ENCODE measurements at places on chromosomes 4 and X.

GRCh38 chr4:19807505-19807904, 444.2 kb upstream of the SLIT2 start:
- DNase-seq, result no peak

GRCh38 chrX:140664939-140665338, 44.6 kb upstream of the LINC00632 start:
- DNase-seq, result no peak

DNA sequence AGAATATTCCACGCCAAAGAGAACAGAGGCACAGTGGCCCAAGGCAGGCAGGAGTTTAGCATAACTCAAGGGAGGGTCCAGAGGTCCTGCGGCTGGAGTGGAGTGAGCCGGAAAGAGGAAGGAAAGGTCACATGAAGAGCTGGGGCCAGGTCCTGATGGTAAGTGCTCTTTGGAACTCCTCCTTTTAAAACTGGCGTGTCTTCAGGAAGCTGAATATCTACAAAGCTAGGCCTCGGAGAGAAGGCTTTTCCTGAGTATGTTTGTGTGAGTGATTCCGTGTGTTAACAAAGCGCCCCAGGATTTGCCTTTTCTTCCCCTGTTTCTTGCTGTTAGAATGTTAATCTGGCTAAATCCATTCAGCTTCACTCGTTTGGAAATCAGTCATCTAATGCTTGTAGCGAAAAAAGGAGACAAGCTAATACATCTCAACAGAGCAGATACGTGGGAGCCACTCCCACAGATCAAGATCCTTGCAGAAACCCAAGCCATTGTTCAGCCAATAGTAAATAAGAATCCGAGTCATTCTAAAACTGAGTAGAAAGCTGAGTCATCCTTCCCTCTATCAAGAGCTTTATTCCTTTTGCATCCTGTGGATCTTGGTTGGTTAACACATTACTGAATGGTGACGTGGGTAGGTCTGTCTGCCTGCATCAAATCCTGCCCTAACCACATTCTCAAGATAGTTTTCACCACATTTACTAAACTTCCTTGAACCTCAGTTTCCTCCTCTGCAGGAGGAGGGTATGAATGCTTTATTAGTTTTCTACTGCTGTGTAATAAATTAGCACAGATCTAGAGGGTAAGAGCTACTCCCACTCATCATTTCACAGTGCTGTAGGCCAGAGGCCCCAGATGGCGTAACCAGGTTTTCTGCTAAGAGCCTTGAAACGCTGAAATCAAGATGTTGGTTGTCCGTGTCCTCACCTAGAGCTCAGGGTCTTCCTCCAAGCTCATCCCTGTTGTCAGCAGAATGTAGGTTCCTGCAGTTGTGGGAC, 43.2 kb upstream of the RBM47 start:
- DNase-seq, result no peak

GRCh38 chrX:22742174-22742573, 257.6 kb upstream of the DDX53 start:
- no peak for DNase-seq

- no peak for DNase-seq
These were observed 118.6 kb upstream of the NEIL3 start for GRCh38 chr4:177190995-177191580.

DNA sequence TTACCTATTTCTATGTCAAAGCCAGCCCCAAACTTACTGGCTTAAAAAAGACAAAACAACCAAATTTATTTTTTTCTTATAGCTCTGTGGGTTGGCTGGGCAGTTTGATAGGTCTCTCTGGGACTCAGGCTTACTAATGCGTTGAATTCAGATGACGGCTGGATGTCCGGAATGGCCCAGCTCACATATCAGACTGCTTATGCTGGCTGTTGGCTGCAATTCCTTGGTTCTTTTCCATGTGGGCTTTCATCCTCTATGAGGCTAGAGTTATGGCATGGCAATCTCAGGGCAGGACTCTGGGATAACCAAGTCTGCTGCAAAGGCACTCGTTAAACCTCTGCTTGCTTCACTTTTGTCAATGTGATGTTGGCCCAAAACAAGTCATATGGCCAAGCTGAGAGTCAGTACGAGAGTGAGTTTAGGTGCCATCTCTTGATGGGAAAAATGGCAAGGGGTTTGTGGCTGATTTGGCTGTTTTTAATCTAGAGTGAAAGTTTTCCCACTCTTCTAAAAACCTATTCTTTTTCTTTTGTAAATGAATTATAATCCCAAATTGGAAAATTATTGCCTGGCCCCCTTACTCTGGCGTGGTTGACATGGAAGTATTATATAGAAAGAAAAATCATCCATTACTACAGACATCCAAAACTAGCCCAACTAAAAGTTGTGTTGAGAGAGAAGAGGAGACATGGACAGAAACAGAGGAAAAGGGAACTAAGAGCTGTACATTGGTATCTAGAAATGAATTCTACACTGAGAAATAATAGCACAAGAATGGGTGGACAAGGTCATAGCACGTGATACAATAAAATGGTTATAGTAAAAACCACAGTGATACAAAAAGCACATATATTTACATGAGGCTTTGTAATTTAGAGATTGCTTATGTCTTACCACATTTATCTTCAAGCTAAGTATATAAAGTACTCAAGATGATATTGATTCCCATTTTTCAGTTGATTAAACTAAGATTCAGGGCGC, 6.6 kb downstream of the PRIMPOL start:
- no peak for DNase-seq

DNA sequence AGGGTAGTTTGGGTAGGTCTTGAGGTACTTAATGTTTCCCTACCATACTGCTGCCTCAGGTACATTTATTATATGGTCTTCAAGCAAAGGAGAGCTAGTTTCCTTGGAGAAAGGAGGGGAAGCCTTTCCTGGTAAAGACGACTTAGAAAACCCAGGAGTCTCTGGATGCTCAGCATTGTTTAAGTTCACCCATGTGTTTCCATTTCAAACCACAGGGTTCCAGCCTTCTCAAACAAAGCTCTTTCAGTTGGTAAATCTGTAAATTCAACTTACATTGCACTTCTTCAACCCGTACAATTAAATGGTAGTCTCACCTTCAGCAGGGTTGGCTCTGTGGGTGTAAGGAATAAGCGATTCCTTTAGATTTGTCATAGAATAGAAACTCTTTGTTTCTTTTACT, 111.9 kb upstream of the UNC5C start:
- no peak for DNase-seq

DNA sequence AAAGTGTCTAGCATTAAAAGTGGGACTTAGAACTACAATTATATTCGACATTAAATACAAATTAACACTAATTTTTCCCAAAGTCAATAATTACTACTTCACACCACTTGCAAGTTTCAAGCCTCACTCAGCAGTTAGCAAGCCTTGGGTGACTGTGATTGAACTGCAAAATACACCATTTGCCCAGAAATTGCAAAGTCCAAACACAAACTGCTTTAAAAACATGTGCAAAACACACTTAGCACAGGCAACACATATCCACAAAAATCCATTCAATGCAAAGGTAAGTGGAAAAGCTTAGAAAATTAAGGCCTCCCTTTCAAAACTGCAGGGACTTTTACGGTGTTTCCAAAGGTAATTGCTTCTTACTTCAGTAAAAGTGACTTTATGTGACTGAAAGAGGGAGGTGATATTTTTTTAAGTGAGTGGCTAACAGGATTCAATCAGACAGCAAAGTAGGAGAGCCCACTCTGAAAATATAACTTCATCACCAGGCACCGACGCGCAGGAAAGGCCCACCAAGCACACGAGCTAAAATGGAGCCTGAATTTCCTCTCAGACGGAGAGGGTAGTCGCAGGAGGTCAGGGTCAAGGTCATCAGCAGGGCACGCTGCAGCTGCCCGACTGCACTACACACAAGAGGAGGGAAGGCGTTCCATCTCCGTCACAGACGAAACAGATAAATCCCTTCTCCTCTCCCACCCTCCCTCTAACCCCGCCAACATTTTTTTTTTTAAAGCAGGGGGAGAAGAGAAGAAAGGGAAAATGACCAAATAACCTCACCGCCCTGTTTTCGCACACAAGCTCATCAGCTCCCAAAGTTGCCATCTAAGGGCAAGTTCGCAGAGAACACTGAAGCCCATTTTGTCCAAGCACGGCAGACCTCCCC, 3.1 kb downstream of the ZNF827 start:
- peak; percentile 28 for DNase-seq

- no peak for DNase-seq
These were observed 150.0 kb downstream of the TET2 start for GRCh38 chr4:105296672-105297071.

DNA sequence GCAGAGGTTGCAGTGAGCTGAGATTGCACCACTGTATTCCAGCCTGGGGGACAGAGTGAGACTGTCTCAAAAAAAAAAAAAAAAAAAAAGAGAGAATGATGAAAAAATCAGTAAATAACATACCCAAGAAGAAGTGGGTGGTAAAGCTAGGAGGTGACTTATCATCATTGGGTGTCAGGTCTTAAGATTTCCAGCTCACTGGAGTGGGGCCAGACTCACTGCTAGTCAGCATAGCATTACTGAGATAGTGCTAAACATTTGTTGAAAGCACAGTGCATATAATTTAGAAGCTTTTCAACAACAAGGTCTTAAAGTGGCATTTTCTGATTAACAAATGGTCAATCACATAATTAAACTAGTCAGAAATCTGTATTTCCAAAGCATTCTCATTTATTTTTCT, 221.8 kb upstream of the GYPA start:
- DNase-seq, result no peak

DNA sequence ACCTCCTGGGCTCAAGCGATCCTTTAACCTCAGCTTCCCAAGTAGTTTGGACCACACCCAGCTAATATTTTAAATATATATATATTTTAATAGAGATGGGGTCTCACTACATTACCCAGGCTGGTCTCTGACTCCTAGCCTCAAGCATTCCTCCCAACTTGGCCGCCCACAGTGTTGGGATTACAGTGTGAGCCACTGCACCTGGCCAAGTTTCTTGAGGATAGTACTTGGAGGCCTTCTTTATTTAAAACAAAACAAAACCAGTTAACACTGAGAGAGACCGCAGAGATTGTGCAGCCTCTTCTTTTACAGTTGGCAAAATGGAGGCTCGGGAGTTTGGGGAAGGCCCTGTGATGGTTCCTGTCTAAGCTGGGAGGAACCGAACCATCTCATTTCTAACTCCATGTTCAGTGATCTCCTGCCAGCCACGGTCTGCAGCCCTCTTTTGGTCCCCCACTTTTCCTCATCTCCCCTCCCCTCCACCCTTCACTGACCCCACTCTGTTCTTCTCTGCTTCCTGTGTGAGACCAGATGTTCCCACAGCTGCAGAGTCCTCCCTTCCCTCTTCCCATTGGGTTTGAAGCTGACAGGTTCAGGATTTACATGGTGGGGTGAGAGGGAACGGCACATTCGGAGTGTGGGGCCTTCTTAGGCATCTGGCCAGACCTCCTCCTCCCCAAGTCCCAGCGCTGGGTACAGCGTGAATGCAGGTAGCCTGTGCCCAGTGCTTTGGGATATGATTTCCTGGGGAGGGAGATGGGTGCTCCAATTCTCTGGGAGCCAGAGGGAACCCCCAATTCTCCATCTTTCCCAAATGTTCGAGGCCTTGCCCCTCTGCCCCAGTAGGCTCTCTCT, 1.4 kb upstream of the SORCS2 start:
- no peak for DNase-seq

GRCh38 chr4:54709400-54709799, 51.6 kb downstream of the KIT start:
- no peak for DNase-seq

- DNase-seq, result no peak
These were observed 37.8 kb downstream of the SNX25 start for GRCh38 chr4:185247151-185247550.

DNA sequence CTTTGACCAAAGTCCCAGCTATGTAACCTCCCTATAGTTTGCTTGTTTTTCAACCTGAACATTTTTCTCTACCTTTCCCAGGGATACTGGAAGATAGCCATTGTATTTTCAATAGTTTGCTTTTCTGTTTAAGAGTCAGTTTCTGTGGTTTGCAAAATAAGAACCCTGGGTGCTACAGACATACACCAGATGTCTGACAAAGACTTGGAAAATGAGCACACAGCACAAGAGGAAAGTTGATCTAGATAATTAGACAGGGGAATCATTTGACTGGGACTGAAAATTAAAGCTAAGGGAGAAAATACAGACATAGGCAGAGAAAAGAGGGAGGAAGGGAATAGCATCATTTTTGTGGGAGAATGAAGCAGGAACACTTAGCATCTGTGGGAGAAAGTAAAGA, 218.3 kb upstream of the CNKSR2 start:
- no peak for DNase-seq

- DNase-seq, result peak; percentile 20
These were observed 107.2 kb upstream of the TBL1X start for GRCh38 chrX:9357518-9358114.

GRCh38 chr4:19999276-19999675, 252.4 kb upstream of the SLIT2 start:
- DNase-seq, result no peak

DNA sequence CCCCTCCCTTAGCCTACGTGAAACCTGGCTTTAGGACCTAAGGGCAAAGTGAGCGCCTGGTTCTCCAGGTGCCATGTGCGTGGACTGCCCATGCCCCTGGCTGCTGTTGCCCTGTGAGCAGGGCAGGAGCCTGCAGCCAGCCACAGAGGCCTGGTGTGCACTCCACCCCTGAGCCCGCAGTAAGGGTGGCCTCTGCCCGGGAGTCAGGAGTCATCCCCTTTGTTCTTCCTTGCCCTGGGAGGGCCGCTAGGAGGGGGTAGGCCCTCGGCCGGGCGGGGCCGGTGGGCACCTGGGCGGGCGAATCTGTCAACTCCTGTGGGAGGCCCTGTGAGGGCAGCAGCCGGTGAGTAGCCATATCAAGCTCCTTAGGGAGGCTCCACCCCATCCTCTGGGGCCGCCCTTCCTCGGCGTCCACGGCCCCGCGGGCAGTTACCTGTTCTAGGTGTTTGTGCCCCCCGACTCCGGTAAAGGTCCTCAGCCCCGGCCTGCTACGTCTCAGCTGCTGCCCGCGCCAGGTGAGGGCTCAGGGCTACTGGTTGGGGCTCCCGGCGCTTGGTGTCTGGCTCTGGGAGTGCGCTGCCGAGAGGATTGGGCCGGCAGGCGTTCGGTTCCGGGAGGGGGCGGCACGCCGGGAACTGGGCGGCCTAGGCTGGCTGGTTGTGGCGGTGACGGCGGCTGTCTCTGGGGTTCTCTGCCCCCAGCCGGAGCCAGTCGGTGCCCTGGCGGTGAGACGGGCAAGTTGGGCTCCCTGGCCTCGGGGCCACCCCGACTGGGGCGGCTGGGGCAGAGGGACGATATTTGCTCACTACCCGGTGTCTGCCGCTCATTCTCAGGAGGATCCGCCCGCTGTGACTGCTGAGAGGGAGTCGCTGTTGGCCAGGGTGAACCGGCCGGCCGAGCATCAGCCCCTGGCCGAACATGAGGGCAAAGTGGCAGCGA, 1060.2 kb downstream of the TECRL start:
- DNase-seq, result peak; percentile 40

DNA sequence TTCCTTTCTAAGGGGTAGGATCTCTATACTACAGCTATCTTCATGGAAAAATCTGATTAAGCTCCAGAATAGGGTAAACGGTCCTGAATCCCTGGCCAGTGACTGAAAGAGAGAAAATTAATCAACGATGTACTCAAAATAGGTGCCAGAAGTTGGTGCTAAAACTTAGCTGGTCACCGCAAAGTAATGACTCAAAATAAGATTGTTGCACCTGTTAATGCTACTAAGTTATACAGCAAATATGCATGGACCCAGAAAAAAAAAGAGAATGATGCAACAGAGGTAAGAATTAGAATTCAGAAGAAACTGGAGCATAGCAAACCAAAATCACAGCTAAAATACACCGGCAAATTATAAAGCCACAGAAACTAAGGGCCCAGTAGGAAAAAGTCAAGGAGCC, 239.7 kb upstream of the FAM241A start:
- DNase-seq, result no peak

- peak; percentile 93 for DNase-seq
These were observed 53.9 kb upstream of the ZNF157 start for GRCh38 chrX:47316276-47317025.

- DNase-seq, result no peak
These were observed 743.5 kb upstream of the MAGEB2 start for GRCh38 chrX:29471829-29472228.

GRCh38 chr4:166435449-166435848, 562.4 kb downstream of the TLL1 start:
- DNase-seq, result no peak

Data from NCI-H146 (cell line).